CD4-positive, alpha-beta T cell treated with Interferon gamma for 1 hour (primary cell): ENCODE measurements at places on chromosomes 11 and 22.

- DNase-seq: no peak
These were observed 51.7 kb downstream of the PITPNB start for GRCh38 chr22:27867085-27867952.

DNA sequence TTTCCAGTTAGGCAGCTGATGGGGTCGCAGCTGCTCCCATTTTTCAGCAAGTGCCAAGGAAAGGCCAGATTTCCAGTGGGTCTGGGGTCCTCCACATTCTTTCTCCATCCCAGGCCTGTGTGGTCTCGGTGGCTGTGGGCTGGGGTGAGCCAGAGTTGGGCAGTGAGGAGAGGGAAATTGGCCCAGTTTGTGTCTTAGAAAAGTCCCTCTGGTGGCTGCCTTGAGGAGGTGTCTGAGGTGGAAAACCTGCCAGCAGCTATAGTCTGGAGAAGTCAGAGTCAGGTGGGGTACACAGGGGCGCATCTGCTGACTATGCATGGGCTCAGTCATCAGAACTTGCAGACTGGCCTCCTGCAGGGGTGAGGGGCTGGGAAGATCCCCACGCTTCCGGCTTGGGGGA lies 30.5 kb downstream of the MRGPRD start:
- no peak for DNase-seq

DNA sequence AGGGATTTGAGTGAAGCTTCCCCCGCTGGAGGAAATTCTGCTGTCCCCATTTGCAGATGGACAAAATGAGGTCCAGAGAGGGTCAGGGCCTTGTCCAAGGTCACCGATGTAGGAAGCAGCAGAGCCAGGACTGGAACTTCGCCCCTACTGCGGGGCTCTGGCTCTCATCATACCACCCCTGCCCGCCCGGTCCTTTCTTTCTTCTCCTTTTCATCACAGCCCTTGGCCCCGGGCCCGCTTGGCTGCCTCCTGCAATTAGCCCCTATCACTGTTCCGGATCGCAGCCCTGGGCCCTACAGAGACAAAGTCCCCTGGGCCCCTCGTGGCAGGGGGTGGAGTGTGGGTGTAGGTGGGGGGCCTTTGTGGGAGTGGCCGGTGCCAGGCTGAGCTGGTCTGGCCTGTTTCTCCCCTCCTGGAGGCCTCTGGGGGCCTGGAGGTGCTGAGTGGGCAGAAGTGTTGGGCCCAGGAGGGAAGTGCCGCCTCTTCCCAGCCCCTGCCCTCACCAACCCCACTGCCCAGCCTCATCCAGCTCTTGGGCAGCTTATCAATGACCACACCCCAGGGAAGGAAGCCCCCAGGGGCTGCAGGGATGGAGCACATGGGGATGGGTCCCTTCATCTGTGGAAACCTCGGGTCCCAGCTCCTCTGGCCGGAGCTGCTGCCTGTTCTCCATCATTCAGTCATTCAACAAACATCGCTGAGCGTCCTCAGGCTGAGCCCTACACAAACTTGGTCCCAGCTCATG lies 3.4 kb downstream of the EMID1 start:
- DNase-seq: peak; percentile 5

DNA sequence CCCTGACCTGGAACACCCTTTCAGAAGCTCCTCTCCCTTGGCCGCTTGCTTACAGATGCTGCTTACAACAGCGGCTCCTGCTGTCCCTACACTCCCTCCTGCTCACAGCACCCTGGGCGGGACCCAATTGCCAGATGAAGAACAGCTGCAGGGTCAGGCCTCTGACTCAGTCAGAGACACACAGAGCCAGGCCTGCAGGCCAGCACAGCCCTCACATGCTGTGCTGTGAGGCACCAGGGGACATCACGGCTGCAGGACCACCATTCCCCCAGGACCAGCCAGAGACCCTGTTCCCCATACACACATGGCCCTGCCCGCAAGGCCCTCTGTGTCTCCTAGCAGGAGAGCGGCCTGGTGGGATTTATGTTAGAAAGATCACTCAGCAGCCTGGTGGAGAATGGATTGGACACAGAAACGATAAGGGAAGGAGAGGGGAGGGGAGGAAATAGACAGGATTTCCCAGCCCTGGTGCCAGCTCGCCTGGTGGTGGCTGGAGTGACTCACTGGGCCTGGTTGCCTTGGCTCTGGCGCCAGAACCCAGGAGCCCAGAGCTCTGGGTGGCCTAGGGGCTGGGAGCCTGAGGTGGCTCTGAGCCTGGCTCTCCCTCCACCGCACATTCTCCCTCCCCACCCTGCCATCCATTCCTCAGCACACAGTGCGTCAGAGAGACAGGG lies 6.7 kb downstream of the CAPN5 start:
- DNase-seq: no peak

- no peak for DNase-seq
These were observed 29.3 kb downstream of the RRP7A start for GRCh38 chr22:42490243-42490832.

- peak; percentile 48 for DNase-seq
These were observed 10.6 kb upstream of the DGKZ start for GRCh38 chr11:46336563-46337180.
